Stimulated activated naive CD4-positive, alpha-beta T cell treated with Interleukin-2 at 50 U/mL for 16 hours (primary cell): ENCODE measurements at places on chromosomes 6 and 20.

GRCh38 chr6:103113416-103113815 lies 1719.9 kb downstream of the GRIK2 start:
- no peak for DNase-seq

DNA sequence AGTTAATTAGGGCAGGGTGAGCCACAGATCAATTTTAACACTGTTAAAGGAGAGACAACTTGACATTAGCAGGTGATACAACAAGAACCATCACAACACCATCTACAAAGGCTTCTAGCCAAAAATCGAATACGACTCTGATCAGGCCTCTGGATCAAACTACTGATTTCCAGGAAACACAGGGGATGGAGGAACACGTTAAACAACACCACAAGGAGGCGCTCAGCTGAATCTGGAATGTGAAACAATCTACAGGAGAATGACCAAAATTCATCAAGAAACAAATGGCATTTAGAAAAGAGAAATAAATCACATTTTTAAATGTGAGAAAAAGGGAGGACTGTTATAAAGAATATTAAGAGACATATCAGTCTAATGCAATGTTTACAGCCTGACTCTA lies 13.5 kb upstream of the MAFB start:
- DNase-seq: no peak

DNA sequence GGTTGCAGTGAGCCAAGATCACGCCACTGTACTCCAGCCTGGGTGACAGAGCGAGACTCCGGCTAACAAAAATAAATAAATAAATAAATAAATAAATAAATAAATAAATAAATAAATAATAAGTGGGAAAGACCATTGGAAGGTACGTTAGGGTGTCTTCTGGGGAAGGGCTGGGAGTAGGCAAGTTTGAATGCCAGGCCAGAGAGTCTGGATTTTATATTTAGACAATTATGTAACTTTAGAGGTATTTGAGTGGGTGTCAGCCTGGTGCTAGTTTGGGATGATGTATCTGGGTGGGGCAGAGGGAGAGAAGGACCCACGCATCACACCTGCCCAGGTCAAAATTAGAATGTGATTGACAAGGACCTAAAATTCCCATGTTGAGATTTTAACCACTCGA lies 108.5 kb upstream of the PRND start:
- no peak for DNase-seq

DNA sequence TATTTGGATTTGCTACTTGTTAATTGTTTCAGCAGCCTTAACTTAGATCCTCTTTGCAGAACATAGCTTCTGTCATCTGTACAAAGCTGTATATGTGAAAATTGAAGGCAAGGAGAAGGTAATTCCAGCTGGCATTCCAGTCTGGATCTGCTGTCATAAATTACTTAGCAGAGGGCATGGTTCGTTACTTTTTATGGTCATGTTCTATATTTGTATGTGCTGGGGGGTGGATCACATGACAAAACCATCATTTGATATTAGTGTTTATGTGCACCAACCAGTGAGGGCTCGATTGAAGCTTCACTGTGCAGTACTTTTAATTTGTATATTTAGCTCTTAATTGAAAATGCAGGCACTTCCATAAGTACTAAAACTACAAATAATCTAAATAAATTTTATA lies 80.2 kb downstream of the CAP2 start:
- no peak for DNase-seq

DNA sequence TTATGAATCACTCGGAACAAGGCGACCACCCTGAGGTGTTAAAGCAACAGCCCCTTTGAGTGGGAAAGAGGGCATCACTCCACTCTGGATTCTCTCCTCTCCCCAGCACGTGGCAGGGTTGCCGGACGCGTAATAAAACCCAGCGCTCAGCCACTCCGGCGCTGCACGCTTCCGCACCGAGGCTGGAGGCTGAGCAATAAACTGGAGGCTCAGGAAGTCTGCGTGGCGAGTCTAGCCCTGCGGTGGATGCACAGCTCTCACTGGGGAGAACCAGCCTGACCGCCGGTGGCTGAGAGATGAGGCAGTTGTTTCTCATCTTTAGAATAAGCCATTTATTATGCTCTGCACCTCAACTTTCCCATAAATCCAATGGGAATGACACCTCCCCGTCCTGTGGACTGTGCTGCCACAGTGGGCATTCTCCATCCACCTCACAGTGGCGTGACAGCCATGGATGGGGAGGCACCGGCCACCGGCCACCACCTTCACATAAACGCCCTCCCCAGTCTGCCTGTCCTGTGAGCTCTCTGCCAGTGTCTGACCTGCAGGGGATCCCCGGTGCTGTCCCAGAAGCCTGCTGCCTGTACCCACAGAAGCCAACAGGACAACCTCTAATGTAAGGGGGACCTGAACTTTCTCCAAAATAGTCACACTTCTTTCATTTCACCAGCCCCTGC lies 64.2 kb upstream of the GGTLC1 start:
- DNase-seq: no peak

DNA sequence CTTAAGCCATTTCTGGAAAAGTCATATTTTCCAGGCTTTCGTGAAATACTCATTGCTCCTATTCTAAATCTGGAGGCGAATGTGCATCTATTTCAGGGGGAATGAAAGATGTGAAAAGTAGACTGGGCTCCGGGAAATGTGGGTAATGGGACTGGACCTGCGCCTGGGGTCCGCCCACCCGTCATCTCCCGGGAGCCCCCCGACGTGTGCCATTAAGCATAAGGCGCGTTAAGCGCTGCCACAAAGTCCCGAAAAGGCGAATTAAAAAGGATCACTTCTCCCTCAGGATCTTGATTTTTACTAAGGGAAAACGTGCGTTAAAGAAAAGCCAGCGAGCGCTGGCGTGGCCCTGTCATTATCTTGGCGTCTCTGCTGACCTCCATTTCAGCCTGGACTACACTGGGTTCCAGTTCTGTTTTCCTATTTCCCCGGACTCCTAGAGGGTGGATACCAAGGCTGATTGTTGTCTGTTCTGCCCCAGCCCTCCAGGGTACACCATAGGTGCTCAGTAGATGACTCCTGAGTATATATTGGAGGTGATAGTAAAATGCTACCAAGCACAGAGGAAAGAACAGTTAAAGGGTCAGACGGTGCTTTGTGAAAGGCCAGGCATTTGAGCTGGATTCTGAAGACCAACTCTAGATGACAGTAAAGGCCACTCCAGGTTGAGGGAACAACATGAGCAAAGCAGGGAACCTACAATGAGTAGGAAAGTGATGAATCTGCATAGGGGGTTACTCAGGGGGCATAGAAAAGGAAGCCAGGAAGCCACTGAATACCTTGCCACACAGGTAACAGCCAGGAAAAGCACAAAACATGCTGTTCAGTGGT lies 89.2 kb upstream of the ARID1B start:
- DNase-seq: no peak

- DNase-seq: no peak
Observed at GRCh38 chr6:112049026-112049799, 4.7 kb upstream of the CCN6 start.

DNA sequence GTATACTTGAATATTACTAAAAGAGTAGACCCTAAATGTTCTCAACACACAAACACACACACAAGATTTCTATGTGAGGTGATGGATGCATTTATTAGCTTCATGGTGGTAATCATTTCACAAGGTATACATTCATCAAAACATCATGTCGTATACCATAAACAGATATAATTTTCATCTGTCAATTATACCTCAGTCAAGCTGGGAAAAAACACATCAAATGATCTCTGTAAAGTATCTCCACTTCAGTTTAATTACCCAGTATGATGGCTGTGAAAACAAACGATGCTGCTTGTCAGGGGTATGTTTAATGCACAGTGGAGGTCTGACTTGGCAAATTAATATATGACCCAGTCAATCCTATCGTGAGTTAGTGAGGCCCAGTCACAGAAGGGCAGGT lies 157.2 kb downstream of the MTFR2 start:
- no peak for DNase-seq

GRCh38 chr6:150894935-150895552 lies 29.5 kb downstream of the MTHFD1L start:
- DNase-seq: peak; percentile 11

DNA sequence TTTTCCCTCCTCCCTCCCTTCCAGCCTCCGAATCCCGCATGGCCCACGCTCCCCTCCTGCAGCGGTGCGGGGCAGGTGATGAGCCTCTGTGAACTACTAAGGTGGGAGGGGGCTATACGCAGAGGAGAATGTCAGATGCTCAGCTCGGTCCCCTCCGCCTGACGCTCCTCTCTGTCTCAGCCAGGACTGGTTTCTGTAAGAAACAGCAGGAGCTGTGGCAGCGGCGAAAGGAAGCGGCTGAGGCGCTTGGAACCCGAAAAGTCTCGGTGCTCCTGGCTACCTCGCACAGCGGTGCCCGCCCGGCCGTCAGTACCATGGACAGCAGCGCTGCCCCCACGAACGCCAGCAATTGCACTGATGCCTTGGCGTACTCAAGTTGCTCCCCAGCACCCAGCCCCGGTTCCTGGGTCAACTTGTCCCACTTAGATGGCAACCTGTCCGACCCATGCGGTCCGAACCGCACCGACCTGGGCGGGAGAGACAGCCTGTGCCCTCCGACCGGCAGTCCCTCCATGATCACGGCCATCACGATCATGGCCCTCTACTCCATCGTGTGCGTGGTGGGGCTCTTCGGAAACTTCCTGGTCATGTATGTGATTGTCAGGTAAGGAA lies at the start of gene OPRM1:
Gene OPRM1, plus strand, starts transcription at position 10 of the 612 bp plus-strand sequence. Its CDS starts 305 bp downstream, at position 315.
- DNase-seq: no peak

- DNase-seq: no peak
Observed at GRCh38 chr6:56406276-56407269, 159.2 kb upstream of the COL21A1 start.

DNA sequence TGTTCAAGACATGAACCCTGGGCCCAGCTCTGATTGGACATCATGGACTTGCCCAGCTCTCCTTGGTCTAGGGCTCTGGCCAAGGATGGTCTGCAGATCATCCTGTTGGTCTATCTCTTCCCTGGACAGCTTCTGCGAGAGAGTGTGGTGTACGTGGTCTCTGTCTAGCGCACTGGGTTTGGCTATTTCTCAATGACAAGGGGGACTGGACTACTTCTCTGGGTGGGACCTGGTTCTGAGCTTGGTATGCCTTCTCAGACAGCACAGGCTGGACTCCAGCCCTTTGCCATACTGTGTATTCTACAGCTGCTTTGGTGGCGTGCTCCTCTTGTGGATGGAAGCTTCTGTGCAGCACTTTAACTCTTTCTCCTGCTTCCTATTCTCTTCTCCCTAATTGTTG lies 8.5 kb upstream of the RAET1E start:
- no peak for DNase-seq

GRCh38 chr6:144305567-144305966 lies 20.4 kb downstream of the UTRN start:
- DNase-seq: no peak

GRCh38 chr6:38749473-38749872 lies 34.4 kb downstream of the DNAH8 start:
- DNase-seq: no peak

- no peak for DNase-seq
Observed at GRCh38 chr6:88989215-88989614, 25.8 kb upstream of the RNGTT start.

GRCh38 chr20:4919047-4919704 lies 82.1 kb downstream of the SLC23A2 start:
- DNase-seq: no peak

DNA sequence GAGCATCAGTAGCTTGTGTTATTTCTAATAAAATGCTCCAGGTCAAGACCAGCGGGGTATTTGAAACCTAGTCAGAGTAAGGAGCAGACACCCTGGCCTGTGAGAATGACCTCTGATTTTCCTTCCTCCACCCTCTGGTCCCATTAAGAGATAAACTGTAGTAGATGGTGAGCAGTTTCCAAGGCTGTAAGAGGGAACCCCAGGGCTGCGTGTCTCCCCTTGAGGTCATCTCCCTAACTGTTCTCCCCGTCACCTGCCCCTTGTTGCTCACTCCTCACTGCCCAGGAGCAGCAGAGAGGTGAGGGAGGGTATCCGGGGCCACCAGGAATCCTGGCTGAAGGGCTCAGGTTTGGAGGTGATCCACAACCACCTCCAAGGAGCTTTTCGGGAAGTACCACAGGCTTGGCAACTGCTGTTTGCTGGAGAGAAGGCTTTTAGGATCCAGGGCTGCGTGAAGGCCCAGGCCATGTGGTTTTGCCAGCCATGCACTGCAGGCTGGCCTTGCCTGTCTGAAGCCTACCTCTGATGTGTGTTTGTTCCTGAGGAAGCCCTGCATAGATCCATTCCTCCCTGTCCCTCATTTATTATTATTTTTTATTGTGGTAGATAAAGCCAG lies 62.5 kb downstream of the RREB1 start:
- no peak for DNase-seq

GRCh38 chr6:108476376-108476775 lies 84.3 kb upstream of the FOXO3 start:
- DNase-seq: no peak

DNA sequence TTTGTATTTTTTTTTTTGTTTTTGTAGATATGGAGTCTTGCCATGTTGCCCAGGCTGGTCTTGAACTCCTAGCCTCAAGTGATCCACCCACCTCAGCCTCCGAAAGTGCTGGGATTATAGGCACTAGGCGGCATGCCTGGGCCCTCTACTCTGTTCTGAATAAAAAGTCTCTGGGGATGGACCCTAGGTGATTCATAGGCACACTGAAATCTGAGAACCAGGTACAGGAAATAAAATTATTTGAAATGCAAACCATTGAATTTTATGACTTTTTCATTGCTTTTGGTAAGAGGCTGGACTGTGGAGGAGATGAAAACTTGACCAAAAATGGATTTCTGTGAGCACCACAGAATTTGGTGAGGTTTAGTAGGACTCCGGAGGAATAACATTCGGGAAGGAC lies 117.5 kb downstream of the PRIM2 start:
- DNase-seq: no peak

- DNase-seq: no peak
Observed at GRCh38 chr20:31922181-31922580, 29.7 kb downstream of the PDRG1 start.

DNA sequence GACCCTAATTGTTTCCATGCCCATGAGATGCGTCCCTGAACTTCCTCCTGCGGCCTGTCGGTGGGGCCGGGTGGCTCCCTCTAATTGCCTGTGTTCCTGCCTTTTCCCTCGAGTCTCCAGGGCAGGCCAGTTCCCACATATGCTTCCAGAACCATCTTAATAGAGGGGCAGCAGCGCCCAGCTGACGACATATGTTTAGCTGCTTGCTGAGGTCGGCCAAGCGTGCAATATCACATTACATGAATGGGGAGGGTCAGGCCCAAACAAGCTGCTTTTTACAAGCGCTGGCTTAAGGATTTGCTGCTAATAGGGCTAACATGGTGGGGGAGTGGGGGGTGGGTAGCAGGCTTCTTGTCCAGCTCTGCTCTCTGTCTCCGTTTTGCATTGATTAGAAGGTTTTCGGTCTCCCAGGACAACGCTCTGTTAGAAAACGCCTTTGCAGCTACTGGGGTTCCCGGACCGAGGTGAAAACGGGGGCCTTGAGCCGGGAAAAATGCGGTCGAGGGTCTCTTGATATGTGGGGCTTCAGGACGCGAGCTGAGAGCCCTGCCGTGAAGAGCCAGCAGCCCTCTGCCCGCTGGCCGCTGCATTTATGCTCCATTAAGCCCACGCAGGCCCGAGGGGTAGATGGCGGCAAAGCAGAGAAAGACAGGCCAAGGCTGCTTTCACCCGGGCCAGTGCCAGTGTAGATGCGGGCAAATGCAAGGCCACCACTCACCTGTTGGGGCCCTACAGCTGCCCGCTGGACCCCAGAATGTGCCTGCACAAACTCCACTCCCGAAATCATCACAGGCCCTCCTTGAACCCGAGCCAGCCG lies 308.5 kb downstream of the BMP7 start:
- DNase-seq: no peak

- no peak for DNase-seq
Observed at GRCh38 chr6:5937169-5937909, 69.4 kb downstream of the NRN1 start.
